ENCODE measurements at places on chromosomes 4 and X.

DNA sequence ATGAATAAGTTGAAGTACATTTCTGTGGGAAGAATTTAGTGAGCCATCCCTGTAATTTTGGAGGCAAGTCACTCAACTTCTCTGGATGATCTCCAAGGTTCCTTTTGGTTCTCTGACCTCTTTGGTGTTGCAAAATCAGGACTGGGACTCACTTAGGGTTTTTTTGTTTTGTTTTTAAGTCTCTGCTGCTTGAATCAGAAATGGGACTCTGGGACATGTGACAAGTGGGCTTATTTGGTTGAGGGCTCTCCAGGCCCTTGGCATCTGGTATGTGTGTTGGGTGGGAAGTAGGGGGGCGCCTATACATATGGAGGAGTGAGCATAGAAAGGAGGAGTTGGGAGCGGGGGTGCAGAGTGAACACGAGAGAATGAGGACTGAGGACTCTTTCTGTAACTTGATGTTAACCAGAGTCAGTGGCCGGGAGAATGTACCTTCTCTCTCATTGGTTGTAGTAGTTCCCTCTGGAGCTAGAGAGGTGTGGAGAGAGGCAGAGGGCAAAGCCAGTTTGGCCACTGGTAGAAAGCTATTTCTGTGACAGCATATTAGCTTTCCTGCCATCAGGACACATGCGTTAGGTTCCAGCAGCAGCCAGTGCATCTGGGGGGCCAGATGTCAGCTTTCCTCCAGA is 1.9 kb downstream of the ARHGAP10 start:
- DNase-seq, result no peak

GRCh38 chrX:57481514-57481913 is 110.3 kb upstream of the ZXDB start:
- DNase-seq, result no peak

GRCh38 chrX:112137276-112137675 is 54.7 kb upstream of the TRPC5 start:
- DNase-seq, result no peak

- no peak for DNase-seq
Measured at GRCh38 chr4:125986307-125986706, 671.6 kb downstream of the FAT4 start.

DNA sequence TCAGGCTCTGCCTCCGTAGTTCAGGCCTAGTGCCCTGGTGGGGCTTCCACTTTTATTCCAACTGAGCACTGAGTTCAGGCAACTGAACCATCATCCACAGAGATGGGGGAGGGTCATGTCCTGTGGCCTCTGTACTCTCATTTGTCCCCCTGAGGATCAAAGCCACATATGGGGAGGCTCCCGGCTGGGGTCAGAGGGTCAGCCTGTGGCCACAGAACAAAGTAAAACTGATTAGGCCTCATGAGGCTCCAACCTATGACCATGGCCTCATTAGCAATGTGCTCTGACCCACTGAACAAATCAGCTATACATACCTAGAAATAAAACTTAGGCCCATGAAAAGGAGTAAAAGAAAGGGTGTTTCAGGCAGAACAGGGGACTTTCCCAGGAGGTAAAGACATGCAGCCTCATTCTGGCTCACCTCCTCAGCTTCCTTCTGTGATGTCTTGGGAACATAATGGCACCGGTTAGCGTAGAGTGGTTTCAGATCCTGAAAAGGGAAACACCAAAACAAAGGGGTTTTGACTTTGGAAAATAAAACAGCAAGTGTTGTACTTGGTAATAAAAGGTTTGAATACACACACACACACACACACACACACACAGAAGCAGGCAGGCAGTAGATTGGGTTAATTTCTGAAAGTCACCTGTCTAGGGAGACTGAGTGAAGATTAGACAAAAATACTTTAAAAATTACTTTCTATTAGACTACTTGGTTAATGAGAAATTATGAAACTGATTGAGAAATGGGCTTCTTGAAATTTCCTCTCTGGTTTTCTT is 24.3 kb downstream of the TMEM255A start:
- DNase-seq, result no peak

DNA sequence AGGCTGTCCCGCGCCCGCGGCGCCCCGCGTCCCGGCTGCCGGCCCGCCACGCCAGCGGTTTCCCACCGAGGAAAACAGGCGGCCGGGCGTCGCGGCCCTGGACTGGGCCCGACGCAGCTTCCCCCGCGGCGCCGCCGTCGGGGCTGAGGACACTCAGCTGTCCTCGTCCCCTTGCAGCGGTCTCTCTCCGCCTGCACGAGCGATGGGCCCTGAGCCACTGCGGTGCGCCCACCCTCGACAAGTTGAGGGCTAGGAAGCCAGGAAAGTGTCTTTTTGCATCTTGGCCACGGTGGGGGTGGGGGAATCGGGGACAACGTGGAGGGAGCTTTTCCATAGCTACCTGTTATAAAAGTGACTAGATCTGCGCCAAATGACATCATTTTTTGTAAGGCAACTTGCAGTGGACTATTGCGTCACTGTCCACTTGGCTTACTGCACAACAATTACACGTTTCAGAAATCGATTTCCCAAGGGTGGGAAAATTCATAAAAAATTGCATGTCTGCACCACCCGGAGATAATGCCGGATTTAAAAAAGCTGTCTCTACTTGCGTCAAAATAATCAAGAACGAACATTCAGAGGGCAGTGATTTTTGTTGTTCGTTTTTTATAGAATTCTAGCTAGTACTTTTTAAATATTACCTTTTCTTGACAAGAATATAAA is 1.1 kb downstream of the KLHL15 start:
- DNase-seq, result no peak

GRCh38 chr4:74266081-74266480 is 42.2 kb upstream of the EPGN start:
- no peak for DNase-seq

DNA sequence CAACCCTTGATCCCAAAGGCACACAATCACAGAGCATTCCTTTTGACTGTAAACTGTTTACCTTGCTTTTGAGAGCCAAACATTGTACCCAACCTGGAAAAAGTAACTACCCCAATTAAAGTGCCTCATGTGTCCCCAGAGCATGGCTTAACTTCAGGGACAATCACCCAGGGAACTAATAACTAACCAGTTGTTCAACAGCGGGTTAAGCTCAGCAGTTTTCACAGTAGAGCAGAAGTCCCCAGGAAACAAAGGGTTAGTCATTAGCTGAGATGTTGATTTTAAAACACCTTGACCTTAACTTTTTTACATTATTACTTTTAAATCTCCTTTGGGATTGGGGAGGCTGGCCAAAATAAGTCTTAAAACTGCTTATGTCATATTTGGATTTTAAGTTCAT is 94.8 kb downstream of the RELL1 start:
- DNase-seq, result no peak

DNA sequence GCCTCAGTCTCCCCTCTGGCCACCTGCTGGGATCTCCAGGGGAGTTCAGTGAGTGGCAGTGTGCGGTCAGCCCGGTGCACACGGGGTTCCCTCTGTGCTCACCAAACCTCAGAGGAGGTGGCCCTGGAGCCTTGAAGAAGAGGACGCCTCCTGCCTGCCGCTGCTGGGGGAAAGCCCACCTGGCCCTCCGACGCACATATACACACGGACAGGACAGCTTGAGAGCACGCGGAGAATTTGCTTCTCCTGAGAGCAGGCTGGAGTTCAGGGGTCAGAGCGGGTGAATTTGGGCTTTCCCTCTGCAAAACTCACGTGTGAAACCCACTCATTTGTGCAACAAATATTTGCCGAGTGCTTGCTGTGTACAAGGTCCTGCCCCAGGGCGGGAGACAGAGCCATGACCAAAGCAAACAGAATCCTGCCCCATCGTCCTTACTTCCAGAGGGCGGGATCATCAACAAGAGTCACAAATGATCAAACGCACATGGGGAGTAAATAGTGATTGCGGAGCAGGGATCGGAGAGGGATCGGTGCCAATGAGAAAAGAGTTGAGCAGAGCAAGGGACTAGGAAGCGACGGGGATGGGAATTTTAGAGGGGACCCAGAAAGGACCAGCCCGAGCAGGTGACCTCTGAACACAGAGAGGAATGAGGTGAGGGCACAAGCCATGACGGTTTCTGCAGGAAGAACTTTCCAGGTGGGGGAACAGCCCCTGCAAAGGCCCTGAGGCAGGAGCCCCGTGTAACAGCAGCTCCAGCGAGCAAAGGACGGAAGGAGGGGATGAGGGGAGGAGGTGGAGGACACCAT is 17.6 kb downstream of the BLOC1S4 start:
- no peak for DNase-seq

GRCh38 chr4:142386856-142387255 is 459.2 kb downstream of the INPP4B start:
- no peak for DNase-seq

- DNase-seq, result no peak
Measured at GRCh38 chr4:6929339-6929811, 19.7 kb downstream of the TBC1D14 start.

- no peak for DNase-seq
Measured at GRCh38 chr4:153016592-153016991, 80.5 kb downstream of the FHDC1 start.

GRCh38 chr4:4645743-4646142 is 103.9 kb upstream of the STX18 start:
- no peak for DNase-seq

- peak; percentile 81 for DNase-seq
Measured at GRCh38 chr4:48315728-48316630, 25.4 kb upstream of the SLAIN2 start.

- DNase-seq, result no peak
Measured at GRCh38 chr4:88958080-88958479, 98.9 kb downstream of the FAM13A start.

DNA sequence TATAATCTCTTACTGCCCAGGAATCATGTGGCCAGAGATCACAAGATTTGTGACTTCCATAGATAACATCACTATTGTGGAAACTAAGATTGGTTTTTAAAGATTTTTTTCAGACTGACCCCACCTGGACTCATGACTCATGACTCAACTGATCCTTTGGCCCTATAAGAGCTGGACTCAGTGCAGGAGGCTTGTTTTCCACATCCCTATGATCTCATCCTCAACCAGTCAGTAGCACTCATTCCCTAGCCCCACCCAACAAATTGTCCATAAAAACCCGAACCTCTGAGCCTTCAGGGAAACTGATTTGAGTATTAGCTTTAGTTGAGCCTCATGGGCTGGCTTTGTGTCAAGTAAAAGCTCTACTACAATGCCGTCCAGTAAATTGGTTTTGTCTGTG is 7.9 kb upstream of the NOCT start:
- DNase-seq, result no peak

GRCh38 chr4:170743633-170744032 is 653.9 kb upstream of the AADAT start:
- DNase-seq, result no peak

DNA sequence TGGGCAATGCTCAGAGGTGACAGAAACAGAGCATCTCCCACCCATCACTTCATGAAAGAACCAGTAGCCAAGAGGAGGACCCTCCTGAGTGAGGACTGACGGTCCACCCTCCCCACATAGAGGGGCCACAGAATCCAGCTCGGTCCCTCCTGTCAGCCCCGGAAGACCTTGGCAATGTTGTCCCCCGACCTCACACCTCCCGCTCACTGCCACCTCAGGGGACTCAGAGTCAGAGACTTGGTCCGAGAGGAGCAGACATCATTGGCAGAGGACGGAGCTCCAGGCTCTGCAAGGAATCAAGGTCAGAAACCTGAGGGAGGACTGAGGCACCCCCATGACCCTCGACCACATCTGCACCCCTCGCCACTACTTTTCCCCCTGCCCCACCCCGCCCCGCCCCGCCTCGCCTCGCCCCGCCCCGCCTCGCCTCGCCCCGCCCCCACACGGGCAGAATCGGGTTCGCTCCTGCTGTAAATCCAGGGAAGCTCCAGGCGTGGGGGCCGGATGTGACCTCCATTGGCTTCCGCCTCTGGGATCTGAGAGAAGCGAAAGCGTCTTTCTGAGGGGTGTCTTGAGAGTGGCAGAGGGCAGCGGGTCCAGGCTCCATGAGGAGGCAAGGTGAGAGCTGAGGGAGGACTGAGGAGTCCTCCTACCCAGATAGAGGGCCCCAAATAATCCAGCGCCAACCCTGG is at the start of gene MAGEA11:
Gene MAGEA11, plus strand, starts transcription at position 516 of the 692 bp plus-strand sequence. CDS start 1,100 bp downstream, outside the sequence.
- no peak for DNase-seq

- no peak for DNase-seq
Measured at GRCh38 chr4:36024901-36025660, 219.2 kb downstream of the ARAP2 start.

DNA sequence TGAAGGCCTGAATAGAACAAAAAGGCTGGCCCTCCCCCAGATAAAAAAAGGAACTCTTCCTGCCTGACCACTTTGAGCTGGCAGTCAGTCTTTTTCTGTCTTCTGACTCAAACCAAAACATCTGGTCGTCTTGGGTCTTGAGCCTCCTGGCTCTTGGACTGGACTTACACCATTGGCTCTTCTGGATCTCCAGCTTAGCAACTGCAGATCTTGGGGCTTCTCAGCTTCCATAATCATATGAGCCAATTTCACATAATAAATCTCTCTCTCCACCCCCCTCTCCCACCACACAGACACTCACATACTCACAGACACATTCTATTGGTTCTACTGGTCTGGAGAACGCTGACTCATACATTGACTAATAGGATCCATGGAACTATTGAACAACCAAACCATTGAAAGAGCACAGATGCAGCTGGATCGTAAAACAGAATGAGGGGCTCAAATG is 15.6 kb upstream of the CWH43 start:
- no peak for DNase-seq

GRCh38 chr4:48110452-48110978 is 23.5 kb downstream of the TXK start:
- DNase-seq, result no peak

DNA sequence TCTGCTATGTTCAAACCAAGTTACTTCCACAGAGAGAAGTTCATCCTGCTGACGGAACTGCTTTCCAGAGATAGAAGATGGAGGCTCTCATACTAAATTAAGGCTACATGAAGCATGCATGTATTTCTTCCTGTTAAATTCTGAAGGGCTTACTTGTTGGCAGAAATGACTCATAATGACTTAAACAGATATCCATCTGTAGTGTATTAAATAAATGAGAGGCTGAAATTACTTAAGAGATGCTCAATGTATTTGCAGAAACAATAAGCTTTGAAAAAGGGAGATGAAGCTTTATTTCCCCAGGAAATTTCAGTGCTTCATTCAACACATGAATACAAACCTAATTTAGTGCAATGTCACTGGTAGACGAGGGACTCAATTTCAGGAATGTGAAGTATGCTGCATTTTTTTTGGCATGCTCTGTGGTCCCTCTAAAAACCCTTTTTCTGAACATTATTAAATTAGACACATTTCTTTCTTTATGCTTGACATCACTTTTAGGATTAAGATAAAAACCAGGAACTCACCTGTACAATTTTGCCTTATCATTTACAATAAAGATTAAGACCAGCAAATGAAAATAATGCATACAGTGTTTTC is 759.1 kb upstream of the POU3F4 start:
- no peak for DNase-seq

GRCh38 chrX:129726307-129727111 is 12.3 kb upstream of the XPNPEP2 start:
- DNase-seq, result peak; percentile 69

DNA sequence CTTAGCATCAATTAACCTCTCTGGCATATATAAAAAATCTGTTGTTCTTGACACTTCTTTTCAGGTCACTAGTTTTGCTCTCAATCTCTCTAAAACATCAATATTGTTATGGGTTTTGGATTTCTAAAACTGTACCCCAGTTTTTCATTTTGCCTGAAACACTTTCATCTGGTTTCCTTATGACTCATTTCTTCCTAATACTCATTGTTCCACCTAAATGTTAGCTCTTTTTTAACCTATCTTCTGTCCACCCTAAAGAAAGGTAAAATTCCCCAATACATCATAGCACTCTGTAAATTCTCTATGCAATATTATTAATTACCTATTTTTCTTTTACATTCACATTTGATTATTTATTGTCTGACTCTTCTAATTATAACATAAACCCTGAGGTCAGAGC is 575.5 kb upstream of the NDST4 start:
- no peak for DNase-seq

GRCh38 chrX:128862557-128862956 is 660.7 kb downstream of the SMARCA1 start:
- no peak for DNase-seq
